Esophagus squamous epithelium (tissue), 5 donors: ENCODE measurements at places on chromosomes 3 and 15.

GRCh38 chr3:183564046-183564445, 8.5 kb upstream of the KLHL6 start:
- DNase-seq, result no peak
- H3K4me1 ChIP-seq, result no peaks in the 10 kb centered on the region
- H3K36me3 ChIP-seq, result no peaks in the 10 kb centered on the region
- no peak overlapping the region for H3K27ac ChIP-seq
- H3K27me3 ChIP-seq, result no peaks in the 10 kb centered on the region

DNA sequence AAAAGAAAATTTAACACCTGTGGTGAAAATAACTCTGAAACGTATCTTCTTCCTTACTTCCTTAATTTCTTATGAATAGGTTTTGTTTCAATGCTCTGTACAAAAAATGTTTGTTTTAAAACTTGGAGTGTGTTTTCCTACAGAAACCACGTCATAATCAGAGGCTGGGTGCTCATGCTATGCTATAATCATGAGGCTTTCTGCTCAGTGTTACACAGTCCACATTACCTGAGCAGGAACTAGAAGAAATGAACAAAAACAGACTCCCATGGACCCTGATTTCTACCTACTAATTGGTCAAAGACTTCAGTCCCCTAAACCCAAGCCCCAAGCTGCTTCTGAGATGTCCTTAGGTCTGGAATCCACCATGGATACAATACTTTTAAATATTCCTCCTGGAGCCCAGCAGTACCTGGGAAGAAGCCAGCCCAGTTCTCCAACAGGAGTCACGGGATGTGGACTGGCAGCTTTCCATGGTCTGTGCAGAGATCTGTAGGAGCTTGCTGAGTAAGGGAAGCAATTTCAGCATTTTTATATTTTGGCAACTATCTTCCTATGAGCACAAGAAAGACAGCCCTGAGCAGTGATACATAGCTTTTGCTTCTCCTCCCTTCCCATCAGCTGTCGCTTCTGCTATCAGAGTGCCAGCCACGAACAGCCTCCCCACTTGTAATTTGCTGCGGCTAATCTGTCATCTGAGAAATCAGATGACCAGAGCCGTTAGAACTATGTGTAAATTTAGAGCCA, 65.6 kb downstream of the WDR72 start:
- no peaks in the 10 kb centered on the region for H3K4me1 ChIP-seq
- no peaks in the 10 kb centered on the region for H3K36me3 ChIP-seq
- no peak overlapping the region for H3K4me3 ChIP-seq
- no peak overlapping the region for H3K27ac ChIP-seq
- H3K27me3 ChIP-seq, result no peaks in the 10 kb centered on the region

GRCh38 chr15:64636556-64636955, 138.8 kb downstream of the RBPMS2 start:
- H3K4me1 ChIP-seq, result peaks cover 35% of the 10 kb centered on the region
- no peaks in the 10 kb centered on the region for H3K27me3 ChIP-seq
- no peak for DNase-seq
- no peak overlapping the region for H3K4me3 ChIP-seq
- H3K27ac ChIP-seq, result peak overlapping the region; percentile 61
- H3K36me3 ChIP-seq, result peaks cover 21% of the 10 kb centered on the region

DNA sequence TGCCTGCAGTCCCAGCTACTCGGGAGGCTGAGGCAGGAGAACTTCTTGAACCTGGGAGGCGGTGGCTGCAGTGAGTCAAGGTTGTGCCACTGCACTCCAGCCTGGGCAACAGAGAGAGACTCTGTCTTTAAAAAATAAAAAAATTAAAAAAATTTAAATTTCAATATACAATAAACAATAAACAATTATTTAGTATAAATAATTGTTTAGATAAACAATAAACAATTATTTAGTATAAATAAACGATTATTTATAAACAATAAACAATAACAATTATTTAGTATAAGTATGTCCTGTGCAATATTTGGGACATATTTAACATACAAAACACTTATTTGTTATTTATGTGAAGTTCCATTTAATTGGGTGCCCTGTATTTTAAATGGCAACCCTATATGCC, 119.6 kb downstream of the XXYLT1 start:
- H3K4me3 ChIP-seq, result no peak overlapping the region
- H3K4me1 ChIP-seq, result peaks cover 84% of the 10 kb centered on the region
- H3K27ac ChIP-seq, result peak overlapping the region; percentile 91
- H3K27me3 ChIP-seq, result no peaks in the 10 kb centered on the region
- H3K36me3 ChIP-seq, result no peaks in the 10 kb centered on the region

DNA sequence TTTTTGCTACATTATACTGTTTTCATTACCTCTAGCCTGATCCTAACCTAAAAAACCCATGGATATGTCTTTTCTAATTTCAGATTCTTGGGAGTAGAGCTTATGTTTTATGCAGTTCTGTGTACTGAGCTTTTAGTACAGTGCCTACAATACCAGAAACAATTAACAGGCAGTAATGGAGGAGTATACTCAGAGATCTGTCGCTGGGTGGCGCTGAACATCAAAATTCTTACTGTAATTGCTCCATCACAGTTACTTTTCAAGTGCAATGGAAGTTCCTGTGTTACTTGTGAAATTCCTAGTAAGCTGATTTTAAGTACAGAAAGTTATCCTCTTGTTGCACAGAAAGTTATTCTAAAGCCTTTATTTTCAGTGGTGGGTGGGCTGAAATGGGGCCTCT, 66.9 kb downstream of the RNF13 start:
- no peak overlapping the region for H3K27ac ChIP-seq
- H3K27me3 ChIP-seq, result no peaks in the 10 kb centered on the region
- no peak overlapping the region for H3K4me3 ChIP-seq
- H3K4me1 ChIP-seq, result no peaks in the 10 kb centered on the region

- no peaks in the 10 kb centered on the region for H3K4me1 ChIP-seq
- no peaks in the 10 kb centered on the region for H3K36me3 ChIP-seq
- no peaks in the 10 kb centered on the region for H3K27me3 ChIP-seq
- no peak overlapping the region for H3K4me3 ChIP-seq
- no peak for DNase-seq
Observed at GRCh38 chr15:39273717-39274411, 307.0 kb upstream of the THBS1 start.

GRCh38 chr3:175088766-175089380, 229.7 kb downstream of the NAALADL2 start:
- no peaks in the 10 kb centered on the region for H3K36me3 ChIP-seq
- H3K27ac ChIP-seq, result no peak overlapping the region
- no peak for DNase-seq
- H3K4me3 ChIP-seq, result no peak overlapping the region

DNA sequence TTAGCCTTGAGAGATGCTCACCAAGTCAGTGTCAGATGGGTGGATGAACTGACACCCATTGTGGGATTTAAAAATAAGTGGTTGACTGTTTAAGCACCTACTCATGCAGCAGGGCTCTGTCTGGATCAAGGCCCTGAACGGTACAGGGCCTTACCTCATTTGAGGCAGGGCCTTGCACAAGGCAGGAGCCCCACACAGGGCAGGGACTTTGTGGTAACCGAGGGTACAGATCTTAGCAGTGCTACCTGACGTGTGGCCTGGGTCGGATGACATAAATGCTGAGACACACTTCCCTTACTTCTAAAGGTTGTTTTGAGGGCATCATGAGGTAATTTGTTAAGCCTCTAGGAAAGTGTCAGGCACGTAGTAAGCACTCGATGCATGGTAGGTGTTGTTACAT, 59.5 kb upstream of the PLXNA1 start:
- H3K27me3 ChIP-seq, result no peaks in the 10 kb centered on the region
- no peak overlapping the region for H3K4me3 ChIP-seq
- H3K4me1 ChIP-seq, result peaks cover 15% of the 10 kb centered on the region
- H3K36me3 ChIP-seq, result no peaks in the 10 kb centered on the region
- H3K27ac ChIP-seq, result no peak overlapping the region

DNA sequence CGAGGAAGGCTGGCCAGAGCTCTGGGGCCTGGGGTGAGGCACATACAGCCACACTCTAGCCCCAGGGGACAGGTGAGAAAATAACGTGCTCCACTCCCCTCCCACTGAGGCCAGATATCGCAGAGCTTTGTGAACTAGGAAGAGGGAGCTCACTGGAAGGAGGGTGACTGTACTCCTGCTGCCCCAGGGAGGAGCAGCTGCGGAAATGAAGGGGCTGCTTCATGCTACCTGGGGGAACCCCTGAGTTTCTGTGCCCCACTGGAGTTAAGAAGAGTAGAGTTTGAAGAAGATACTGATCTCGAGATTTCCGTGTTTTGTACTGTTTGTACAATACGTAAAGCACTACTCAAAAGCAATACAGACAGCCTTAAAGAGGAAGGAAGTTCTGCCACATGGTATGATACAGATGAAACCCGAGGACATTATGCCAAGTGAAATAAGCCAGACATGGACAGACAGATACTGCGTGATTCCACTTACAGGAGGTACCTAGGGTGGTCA, 44.6 kb downstream of the CMTM6 start:
- no peak overlapping the region for H3K4me3 ChIP-seq
- H3K27me3 ChIP-seq, result peaks cover 88% of the 10 kb centered on the region
- no peaks in the 10 kb centered on the region for H3K36me3 ChIP-seq

- H3K27ac ChIP-seq, result no peak overlapping the region
- DNase-seq, result no peak
- no peak overlapping the region for H3K4me3 ChIP-seq
- no peaks in the 10 kb centered on the region for H3K27me3 ChIP-seq
Observed at GRCh38 chr3:11610700-11611275, 32.9 kb downstream of the VGLL4 start.

DNA sequence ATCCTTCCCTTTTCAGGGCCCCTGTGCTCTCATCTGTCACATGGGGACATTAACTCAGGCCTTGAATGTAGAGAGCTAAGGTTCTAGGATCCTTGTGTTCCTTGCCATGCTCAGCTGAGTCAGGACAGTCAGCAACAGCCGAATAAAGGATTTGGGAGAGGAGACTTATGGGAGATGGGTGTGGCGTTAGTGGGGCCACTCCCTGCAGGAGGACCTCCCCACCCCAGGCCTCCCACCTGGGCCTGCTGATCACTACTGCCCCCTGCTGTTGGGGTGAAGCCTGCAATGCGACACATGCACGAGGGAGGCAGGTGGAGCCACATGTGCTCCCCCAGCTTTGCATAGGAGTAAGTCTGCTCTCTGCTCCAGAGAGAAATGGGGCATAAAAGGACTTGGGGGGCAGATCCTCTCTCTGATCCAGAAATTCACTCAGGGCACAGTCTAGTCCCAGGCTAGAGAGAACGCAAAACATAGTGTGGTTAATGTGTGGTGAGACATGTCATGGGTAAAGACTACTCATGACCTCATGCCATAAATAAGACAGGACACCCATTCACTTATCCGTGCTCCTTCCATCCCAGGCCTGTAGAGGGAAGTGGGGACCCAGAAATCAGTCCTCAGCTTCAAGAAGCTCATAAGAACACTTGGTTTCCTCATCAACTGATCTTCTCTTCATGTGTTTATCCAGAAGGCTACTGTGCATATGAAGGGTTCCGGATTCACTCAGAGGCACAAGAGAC, 19.4 kb downstream of the RBP1 start:
- no peaks in the 10 kb centered on the region for H3K27me3 ChIP-seq
- no peak for DNase-seq
- H3K27ac ChIP-seq, result no peak overlapping the region

DNA sequence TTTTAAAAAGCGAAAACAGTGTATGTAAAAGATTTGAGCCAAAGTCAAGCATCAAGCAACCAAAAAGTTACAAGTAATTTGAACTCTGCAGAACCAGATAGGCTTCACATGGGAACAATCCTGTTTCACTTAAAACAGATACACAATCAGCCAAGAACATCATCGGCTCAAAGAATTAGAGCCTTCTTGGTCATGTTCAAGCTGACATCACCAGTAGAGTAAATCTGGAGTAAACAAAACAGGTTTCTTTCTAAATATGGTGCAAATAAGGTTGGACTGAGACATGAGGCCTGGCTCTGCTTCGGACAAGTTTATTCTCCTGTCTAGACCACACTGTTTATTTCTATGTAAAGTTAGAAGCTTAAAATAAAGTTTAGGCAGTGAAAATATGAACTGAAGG, 116.0 kb downstream of the GMNC start:
- no peaks in the 10 kb centered on the region for H3K4me1 ChIP-seq
- H3K36me3 ChIP-seq, result no peaks in the 10 kb centered on the region
- H3K27ac ChIP-seq, result no peak overlapping the region
- DNase-seq, result no peak
- no peak overlapping the region for H3K4me3 ChIP-seq
- no peaks in the 10 kb centered on the region for H3K27me3 ChIP-seq

- no peak for DNase-seq
- no peaks in the 10 kb centered on the region for H3K27me3 ChIP-seq
- no peaks in the 10 kb centered on the region for H3K4me1 ChIP-seq
- H3K27ac ChIP-seq, result no peak overlapping the region
- no peaks in the 10 kb centered on the region for H3K36me3 ChIP-seq
Observed at GRCh38 chr3:7393944-7394605, 533.2 kb downstream of the GRM7 start.

GRCh38 chr3:169304716-169305115, 358.8 kb downstream of the MECOM start:
- H3K4me1 ChIP-seq, result no peaks in the 10 kb centered on the region
- no peaks in the 10 kb centered on the region for H3K36me3 ChIP-seq
- H3K4me3 ChIP-seq, result no peak overlapping the region
- no peak overlapping the region for H3K27ac ChIP-seq

DNA sequence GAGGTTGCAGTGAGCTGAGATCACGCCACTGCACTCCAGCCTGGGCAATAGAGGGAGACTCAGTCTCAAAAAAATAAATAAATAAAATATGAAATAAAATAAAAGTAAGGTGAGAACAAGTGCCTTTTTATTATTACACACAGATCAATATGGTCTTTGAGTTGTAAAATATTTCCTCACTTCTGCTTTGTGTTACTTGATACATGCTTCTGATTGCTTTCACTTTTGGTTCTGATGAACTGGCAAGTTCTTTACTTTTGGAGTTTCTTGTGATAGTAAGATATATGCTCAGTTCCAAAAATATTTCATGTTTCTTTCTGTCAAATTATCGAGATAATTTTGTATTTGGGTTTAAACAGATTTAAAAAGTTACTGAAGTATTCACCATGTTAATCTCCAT, 16.6 kb upstream of the GYG1 start:
- no peak overlapping the region for H3K27ac ChIP-seq
- no peaks in the 10 kb centered on the region for H3K27me3 ChIP-seq
- H3K36me3 ChIP-seq, result no peaks in the 10 kb centered on the region
- H3K4me3 ChIP-seq, result no peak overlapping the region
- no peaks in the 10 kb centered on the region for H3K4me1 ChIP-seq
- DNase-seq, result no peak

- DNase-seq, result no peak
- H3K4me1 ChIP-seq, result peaks cover 18% of the 10 kb centered on the region
- H3K27me3 ChIP-seq, result no peaks in the 10 kb centered on the region
- H3K4me3 ChIP-seq, result no peak overlapping the region
- H3K27ac ChIP-seq, result peak overlapping the region; percentile 19
Observed at GRCh38 chr3:14725564-14726440, 50.9 kb downstream of the C3orf20 start.

- no peaks in the 10 kb centered on the region for H3K27me3 ChIP-seq
- DNase-seq, result no peak
- peaks cover 26% of the 10 kb centered on the region for H3K4me1 ChIP-seq
- no peaks in the 10 kb centered on the region for H3K36me3 ChIP-seq
- peak overlapping the region; percentile 61 for H3K4me3 ChIP-seq
- peak overlapping the region; percentile 81 for H3K27ac ChIP-seq
Observed at GRCh38 chr15:43508991-43509659, 8.3 kb upstream of the MAP1A start.

- H3K27ac ChIP-seq, result no peak overlapping the region
- H3K4me3 ChIP-seq, result no peak overlapping the region
- H3K27me3 ChIP-seq, result no peaks in the 10 kb centered on the region
- peaks cover 33% of the 10 kb centered on the region for H3K4me1 ChIP-seq
Observed at GRCh38 chr3:143538577-143538981, 309.7 kb downstream of the SLC9A9 start.

GRCh38 chr3:129326138-129326537, 47.5 kb downstream of the HMCES start:
- H3K4me3 ChIP-seq, result no peak overlapping the region
- H3K27me3 ChIP-seq, result no peaks in the 10 kb centered on the region
- DNase-seq, result no peak
